Activated CD4-positive, alpha-beta memory T cell treated with anti-CD3 and anti-CD28 coated beads, Interleukin-2, amount 10 ng/mL, durations not matched to agents 7 days and 5 days (primary cell): ENCODE measurements at places on chromosomes 16 and 17.

DNA sequence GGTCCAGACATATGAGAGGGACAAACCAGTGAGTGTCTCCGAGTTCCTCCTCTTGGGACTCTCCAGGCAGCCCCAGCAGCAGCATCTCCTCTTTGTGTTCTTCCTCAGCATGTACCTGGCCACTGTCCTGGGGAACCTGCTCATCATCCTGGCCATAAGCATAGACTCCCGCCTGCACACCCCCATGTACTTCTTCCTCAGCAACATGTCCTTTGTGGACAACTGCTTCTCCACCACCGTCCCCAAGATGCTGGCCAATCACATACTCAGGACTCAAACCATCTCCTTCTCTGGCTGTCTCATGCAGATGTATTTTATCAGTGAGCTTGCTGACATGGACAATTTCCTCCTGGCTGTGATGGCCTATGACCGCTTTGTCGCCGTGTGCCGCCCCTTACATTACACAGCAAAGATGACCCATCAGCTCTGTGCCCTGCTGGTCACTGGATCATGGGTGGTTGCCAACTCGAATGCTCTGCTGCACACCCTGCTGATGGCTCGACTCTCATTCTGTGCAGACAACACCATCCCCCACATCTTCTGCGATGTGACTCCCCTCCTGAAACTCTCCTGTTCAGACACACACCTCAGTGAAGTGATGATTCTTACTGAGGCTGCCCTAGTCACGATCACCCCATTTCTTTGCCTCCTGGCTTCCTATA, 19.2 kb downstream of the ZNF200 start:
- no peak for DNase-seq
- peaks cover 52% of the 10 kb centered on the region for H3K36me3 ChIP-seq
- H3K4me1 ChIP-seq = peaks cover 35% of the 10 kb centered on the region
- peak overlapping the region; percentile 99 for H3K27ac ChIP-seq

GRCh38 chr16:8262299-8262698, 328.0 kb downstream of the TMEM114 start:
- no peaks in the 10 kb centered on the region for H3K36me3 ChIP-seq
- H3K27me3 ChIP-seq = no peaks in the 10 kb centered on the region

GRCh38 chr16:3401719-3402397, 843 bp downstream of the ZNF174 start:
- peak overlapping the region; percentile 87 for H3K4me3 ChIP-seq
- H3K27ac ChIP-seq = peak overlapping the region; percentile 82
- H3K4me1 ChIP-seq = peaks cover 37% of the 10 kb centered on the region
- peaks cover 76% of the 10 kb centered on the region for H3K36me3 ChIP-seq
- DNase-seq = no peak

GRCh38 chr16:59295993-59296736, 562.0 kb upstream of the GOT2 start:
- H3K27me3 ChIP-seq = no peaks in the 10 kb centered on the region
- no peaks in the 10 kb centered on the region for H3K4me1 ChIP-seq
- H3K27ac ChIP-seq = no peak overlapping the region
- no peak overlapping the region for H3K4me3 ChIP-seq
- no peak for DNase-seq

DNA sequence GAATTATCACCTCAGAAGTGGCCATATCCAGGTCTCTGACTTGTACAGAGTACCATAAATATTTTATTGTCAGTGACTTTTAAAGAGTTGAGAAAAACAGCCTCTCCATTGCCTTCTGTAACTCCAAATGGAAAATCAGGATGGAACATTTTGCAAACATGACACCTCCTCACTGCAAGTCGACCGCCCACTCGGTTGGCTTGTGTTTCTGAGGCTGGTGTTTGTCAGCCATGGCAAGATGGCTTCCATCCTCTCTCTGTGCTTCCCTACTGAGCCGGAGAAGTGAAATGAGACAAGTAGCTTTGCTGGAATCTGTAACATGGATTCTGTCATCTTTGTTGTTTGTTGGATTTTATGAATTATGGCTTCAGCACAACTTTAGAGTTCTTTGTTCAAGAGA, 172.8 kb downstream of the RBFOX1 start:
- no peak overlapping the region for H3K4me3 ChIP-seq
- H3K27me3 ChIP-seq = no peaks in the 10 kb centered on the region
- no peak overlapping the region for H3K27ac ChIP-seq
- DNase-seq = no peak
- H3K36me3 ChIP-seq = no peaks in the 10 kb centered on the region

GRCh38 chr17:65261152-65261551, 124.0 kb downstream of the RGS9 start:
- H3K27me3 ChIP-seq = peaks cover 7% of the 10 kb centered on the region
- H3K27ac ChIP-seq = no peak overlapping the region
- DNase-seq = no peak
- no peak overlapping the region for H3K4me3 ChIP-seq

DNA sequence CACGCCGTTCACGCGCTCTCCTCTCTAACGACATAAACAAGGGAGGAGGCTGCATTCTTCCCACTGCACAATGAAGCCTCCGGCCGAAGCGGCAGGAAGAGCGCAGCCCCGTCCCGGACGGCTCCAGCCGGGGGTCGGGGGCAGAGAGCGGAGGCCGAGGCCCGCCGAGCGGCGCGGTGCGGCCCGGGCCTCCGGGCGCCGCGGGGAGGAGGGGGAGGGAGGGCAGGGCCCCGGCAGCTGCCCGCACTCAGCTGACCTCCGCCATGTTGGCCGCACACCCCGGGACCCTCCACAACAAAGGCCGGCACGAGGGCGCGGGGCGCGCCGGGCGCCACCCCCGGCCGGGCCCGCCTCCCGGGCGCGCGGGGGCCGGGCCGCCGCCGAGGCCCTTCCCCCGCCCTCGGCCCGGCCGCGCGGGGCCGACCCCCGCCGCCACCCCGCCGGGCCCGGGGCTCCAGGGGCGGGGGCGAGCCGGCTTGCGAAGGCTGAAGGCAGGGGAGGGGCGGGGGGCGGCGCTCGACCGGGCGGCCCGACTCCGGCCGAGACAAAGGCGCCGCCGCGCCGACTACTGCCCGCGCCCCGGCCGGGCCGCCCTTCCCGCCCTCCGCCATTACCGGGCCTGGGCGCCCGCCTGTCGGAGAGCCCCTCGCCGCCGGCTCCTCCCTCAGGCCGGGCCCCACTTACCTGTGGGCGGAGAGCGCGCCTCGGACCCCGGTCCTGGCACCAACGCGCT, 527 bp downstream of the SIAH1 start:
- peaks cover 7% of the 10 kb centered on the region for H3K36me3 ChIP-seq
- H3K27me3 ChIP-seq = no peaks in the 10 kb centered on the region
- H3K4me1 ChIP-seq = peaks cover 27% of the 10 kb centered on the region
- H3K27ac ChIP-seq = peak overlapping the region; percentile 71
- peak; percentile 32 for DNase-seq

DNA sequence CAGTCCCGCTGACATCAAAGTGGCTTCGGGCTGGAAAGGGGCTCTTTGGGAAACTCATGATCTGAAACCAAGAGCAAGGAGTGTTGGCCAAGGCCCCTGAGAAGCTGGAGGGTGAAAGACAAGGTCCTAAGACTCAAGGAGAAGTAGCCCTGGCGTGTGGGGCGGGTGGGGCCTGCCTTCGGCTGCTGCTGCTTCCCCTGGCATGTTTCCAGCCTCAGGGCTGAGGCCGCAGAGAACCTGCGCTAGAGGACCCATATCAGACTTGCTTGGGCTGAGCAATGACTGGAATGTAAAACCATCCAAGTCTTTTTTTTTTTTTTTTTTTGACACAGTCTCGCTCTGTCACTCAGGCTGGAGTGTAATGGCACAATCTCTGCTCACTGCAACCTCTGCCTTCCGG, 67.5 kb upstream of the GCSH start:
- no peak for DNase-seq
- no peak overlapping the region for H3K4me3 ChIP-seq

- no peak for DNase-seq
- H3K27ac ChIP-seq = no peak overlapping the region
- H3K4me3 ChIP-seq = no peak overlapping the region
- H3K27me3 ChIP-seq = no peaks in the 10 kb centered on the region
- no peaks in the 10 kb centered on the region for H3K4me1 ChIP-seq
Observed at GRCh38 chr17:60744355-60744966, 66.8 kb downstream of the BCAS3 start.

GRCh38 chr16:71407731-71408130, 34.1 kb downstream of the TLE7 start:
- peaks cover 31% of the 10 kb centered on the region for H3K27me3 ChIP-seq
- H3K4me1 ChIP-seq = peaks cover 21% of the 10 kb centered on the region
- no peak for DNase-seq
- no peak overlapping the region for H3K4me3 ChIP-seq
- no peak overlapping the region for H3K27ac ChIP-seq

DNA sequence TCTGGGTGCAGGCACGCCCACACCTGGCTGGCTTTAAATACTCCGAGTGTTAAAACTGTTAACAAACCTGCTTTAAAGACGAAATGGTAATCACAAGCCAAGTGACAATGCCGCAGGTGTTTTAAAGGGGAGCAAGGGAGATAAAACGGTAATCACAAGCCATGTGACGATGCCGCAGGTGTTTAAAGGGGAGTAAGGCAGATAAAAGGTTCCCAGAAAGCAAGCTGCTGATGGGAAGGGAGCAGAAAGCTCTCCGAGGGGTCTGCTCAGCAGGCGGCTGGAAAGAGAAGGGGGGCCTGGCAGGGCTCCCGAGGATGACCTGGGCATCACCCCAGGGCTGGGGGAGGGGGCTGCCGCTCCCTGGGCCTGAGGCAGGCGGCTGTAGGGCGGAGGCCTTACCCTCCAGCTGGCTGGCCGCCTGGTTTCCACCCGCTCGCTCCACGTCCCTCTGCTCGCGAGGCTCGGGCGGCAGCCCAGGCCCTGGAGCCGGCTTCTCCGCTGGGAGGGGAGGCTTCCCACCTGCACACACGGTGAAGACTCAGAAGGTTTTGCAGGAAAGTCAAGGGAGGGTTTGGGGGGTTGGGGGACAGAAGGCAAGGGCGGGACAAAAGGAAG, 12.1 kb downstream of the NDUFAF8 start:
- H3K27ac ChIP-seq = no peak overlapping the region
- H3K4me3 ChIP-seq = no peak overlapping the region
- H3K36me3 ChIP-seq = peaks cover 34% of the 10 kb centered on the region
- H3K4me1 ChIP-seq = peaks cover 8% of the 10 kb centered on the region

DNA sequence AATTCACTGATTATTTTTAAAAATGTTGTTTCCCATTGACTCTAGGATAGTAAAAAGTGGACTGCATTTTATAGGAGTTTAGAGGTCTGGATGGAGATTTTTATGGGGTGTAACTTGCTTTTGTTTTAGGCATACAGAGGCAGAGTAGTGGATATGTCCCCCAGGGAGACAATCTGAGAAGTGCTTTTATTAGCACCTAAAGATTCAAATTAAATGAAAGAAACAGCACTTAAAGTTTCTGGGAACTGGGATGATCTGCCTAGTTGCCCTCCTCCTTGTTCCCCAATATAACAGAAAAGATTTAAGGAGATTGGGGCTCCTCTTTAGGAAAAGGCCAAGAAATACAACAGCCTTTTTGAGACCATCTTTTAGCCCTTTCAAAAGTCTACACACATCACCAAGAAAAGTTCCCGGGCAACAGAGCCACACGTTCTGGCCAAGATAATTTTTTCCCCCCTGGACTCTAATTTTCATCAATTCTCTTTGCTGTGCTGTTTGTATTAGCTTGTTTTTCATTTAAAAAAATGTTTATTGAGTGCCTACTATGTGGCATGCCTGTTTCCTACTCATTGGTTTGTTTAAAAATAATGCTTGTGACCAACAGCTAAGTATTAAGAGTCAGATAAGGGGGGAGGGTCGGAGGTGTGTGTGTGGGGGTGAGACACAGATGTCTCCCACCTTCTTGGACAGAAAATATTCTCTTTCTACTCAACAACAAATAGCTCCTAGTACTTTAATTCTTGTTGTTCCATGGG, 2.5 kb upstream of the IGF2BP1 start:
- H3K27me3 ChIP-seq = peaks cover 79% of the 10 kb centered on the region
- peaks cover 31% of the 10 kb centered on the region for H3K4me1 ChIP-seq
- H3K27ac ChIP-seq = no peak overlapping the region
- no peak for DNase-seq
- no peaks in the 10 kb centered on the region for H3K36me3 ChIP-seq

- H3K27me3 ChIP-seq = peaks cover 4% of the 10 kb centered on the region
- H3K4me1 ChIP-seq = no peaks in the 10 kb centered on the region
- no peaks in the 10 kb centered on the region for H3K36me3 ChIP-seq
- H3K4me3 ChIP-seq = no peak overlapping the region
- H3K27ac ChIP-seq = no peak overlapping the region
Observed at GRCh38 chr16:21684199-21684598, 20.4 kb downstream of the OTOA start.

- H3K36me3 ChIP-seq = no peaks in the 10 kb centered on the region
- no peak overlapping the region for H3K27ac ChIP-seq
- H3K4me1 ChIP-seq = peaks cover 32% of the 10 kb centered on the region
- no peak for DNase-seq
Observed at GRCh38 chr16:21994856-21995465, 6.0 kb downstream of the PDZD9 start.

DNA sequence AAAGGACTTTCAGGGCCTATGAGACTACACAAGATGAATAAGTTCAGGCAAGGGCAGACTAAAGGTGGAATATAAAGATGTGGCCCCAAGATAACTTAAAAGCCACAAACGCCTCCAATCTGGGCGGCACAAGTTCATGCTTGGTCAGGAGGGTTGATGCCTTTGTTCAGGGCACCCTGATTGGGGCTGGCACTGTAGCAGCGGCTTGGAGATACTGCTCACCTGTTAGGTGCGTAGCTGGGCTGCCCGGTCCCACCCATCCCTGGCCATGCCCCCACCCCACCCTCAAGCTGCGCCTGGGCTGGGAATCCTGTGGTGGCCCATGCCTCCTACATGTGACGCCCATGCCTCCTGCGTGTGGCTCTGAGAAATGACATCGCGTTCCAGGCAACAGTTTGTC, 12.5 kb upstream of the SLC13A2 start:
- H3K27ac ChIP-seq = no peak overlapping the region
- DNase-seq = no peak
- H3K4me1 ChIP-seq = no peaks in the 10 kb centered on the region
- H3K27me3 ChIP-seq = peaks cover 4% of the 10 kb centered on the region
- H3K4me3 ChIP-seq = no peak overlapping the region

DNA sequence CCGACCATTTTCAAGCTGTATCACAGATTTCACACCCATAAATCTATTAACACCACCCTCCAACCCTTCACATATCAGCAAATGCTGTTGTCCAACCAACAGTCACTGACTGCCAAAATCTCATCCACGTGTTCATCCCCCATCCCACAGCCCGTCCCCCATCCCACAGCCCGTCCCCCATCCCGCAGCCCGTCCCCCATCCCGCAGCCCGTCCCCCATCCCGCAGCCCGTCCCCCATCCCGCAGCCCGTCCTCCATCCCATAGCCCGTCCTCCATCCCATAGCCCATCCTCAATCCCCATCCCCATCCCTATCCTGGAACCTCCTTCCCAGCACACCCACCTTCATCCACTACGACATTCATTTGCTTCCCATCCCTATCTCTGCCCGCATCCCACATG, 14.1 kb downstream of the DLG4 start:
- DNase-seq = no peak
- no peaks in the 10 kb centered on the region for H3K36me3 ChIP-seq
- peaks cover 32% of the 10 kb centered on the region for H3K4me1 ChIP-seq
- H3K27ac ChIP-seq = peak overlapping the region; percentile 76
- H3K27me3 ChIP-seq = peaks cover 11% of the 10 kb centered on the region
- H3K4me3 ChIP-seq = peak overlapping the region; percentile 70
